Posterior vena cava (tissue), 2 donors: ENCODE measurements at places on chromosomes 5 and 9. TPM values are rescaled to one million over a fixed set of nuclear protein-coding genes. Genes with fewer than 3 reads are reported as not detected.
A peak's percentile ranks its signal among the peaks of the same experiment; 100 is the strongest.

DNA sequence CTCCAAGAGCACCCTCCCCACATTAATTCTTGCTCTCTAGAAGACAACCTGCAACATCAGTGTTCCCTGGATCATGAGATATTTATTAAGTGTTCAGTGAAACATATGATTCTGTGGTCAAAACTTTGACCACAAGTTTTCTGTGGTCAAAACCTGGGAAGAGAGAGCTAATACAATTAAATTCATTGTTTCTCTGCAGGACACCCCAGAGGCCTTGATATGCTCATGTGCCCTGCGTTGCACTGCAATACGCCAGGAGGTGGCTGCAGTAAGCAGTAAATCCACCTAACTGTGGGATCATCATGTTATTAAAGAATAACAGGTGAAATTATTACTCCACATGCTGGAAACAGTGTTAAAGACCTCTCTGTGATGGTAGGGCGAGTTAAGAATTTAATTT is 109.3 kb upstream of the SPDL1 start:
- DNase-seq: no peak

DNA sequence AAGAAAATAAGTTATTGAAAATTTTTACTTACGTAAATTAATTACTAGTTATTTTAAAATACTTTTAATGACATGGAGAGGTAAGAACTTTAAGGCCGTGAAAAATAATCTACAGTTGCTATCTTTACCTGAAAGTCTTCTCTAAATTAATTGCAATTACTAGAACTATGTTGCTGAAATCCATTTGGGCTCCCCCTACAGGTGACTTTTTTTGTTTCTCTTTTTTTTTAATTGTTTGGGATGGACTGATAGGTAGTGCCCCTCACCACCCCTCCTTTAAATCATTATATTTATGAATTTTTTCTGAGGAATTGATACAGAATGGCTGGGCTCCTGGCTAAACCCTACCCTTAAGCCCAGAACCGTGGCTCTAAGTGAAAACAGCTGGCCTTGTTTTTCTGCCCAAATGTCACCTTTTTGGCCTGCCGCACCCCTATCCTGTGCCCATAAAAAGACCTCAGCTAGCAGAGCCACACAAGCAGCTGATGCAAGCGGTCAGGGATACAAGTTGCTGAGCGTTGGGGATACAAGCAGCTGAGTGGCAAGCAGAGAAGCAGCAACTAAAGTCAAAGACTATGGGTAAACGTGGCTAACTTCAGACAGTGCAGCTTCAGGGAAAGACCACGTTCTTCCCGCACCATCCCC is 315.2 kb upstream of the ACO1 start:
- no peak for DNase-seq

The SPARC gene
- total RNA-seq: 913 TPM

DNA sequence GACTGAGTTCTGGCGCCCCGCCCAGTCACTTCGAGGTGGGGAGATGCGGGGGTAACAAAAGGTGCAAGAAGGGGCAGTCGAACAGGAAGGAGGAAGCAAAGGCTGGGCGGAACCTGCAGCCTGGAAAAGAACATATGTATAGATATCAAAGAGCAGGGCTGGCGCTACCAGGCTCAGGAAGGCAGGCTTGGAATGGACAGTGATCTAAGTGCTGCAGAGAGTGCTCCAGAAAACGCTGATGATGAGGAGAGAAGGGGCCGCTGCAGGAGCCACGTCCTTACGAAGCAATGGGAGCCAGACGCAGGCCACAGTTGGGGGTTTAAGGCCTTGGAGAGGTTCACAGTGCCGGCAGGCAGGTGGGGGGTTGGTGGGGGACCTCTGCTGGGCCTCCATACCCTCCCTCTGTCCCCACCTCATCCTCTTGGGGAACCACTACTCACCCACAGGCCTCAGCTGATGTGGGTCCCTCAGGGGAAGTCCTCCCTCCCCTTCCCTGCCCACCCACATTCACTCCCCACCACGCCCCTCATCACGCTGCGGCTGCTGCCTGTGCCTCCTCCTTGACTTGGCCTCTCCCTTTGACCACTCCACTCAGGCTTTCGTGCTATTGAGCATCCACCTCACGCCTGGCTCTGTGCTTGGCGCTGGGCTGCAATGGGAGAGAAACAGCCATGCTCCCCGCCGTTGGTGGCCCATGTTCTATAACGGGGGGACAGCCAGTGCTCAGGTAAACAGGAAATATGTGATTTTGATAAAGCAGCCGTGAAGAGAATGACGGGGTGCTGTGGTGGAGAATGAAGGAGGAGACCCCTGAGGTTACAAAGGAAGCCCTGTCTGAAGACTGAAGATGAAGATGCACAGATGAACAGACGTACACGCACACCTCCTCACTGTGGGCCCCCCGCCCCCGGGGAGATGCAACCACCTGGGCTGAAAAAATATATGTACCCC is 40.5 kb upstream of the RPL26L1 start:
- no peak for DNase-seq

The ENTPD2 gene
- total RNA-seq: 1.2 TPM

The FUT7 gene
- total RNA-seq: 0.32 TPM

DNA sequence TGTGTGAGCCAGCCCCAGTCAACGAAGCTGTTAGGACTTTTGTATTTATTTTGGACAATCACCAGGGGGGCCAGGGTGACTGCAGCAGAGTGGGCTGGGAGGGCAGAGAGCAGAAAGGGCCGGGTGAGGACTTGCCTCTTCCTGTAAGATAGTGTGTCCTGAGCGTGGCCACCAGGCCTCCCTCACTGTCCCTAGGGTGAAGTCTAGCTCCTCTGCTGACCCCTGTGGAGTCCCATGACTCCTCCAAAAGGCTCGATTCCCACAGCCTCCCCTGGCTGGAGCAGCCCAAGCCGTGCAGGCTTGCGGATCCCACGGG is 147.8 kb downstream of the RXRA start:
- no peak for DNase-seq

DNA sequence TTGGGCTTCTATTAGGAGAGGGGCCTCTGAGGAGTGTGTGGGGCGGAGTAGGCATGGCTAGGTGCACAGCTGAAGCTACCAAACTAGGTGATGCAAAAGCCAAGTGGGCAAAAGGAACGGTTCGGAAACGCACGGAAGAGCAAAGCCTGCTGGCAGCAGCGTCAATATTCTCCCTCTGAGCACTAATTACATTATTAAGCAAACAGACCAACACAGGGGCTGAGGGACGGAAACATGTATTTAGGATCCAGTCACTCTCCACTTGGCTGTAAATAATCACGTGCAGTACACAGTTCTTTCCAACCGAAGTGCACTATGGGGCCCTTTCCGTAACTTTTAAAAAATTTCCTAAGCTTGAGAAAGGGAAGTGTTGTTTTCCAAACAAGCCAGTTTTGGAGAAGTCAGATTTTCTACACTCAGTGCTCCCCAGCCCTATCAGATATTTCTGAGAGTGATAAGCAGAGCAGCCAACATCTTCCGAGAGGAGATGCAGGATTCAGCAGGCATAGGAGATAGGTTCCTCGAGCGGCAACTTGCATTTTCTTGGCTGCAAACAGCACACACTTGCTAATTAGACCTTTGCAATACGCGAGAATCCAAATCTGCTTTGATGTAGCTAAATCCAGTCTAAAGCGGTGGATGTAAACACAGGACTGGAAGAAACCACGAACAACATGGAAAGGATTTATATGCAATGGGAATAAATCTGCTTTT is 217.2 kb upstream of the TBCA start:
- no peak for DNase-seq

DNA sequence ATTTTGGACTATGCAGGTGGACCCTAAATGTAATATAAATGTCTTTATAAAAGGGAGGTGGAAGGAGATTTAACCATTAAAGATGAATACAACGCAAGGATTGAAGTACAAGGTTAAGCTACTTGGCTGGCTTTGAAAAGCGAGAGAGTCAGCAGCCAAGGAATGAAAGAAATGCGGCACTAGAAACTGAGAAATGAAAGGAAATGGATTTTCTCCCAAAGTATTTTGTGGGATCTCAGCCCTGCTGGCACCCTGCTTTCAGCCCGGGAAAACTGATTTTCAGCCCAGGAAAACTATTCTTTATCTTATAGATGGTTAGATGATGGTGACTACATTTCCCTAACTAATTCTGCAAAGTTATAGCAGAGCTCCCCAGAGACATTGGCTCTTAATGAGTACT is 1349.6 kb upstream of the C9orf72 start:
- DNase-seq: no peak

- no peak for DNase-seq
These were observed 143.7 kb downstream of the ACER2 start for GRCh38 chr9:19552282-19553105.

DNA sequence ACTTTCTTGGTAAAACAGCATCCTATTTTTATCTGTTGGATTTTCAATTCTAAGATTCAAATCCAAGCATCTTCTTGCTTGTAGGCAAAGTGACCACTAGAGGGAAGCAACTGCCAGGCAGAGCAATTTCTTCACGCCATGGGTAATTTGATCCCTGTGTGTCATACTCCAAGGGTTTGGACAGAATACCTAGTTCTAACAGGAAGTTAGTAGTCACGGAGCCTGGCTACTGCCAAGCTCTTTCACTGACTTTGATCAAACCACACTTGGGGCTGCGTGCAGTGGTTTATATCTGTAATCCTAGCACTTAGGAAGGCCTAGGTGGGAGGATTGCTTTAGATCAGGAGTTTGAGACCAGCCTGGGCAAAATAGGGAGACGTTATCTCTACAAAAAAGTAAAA is 473.6 kb upstream of the TNC start:
- DNase-seq: peak; percentile 82

GRCh38 chr5:66992547-66992946 is 204.1 kb downstream of the CD180 start:
- DNase-seq: no peak

The PCDHGC5 gene
- 2.3 TPM for total RNA-seq

DNA sequence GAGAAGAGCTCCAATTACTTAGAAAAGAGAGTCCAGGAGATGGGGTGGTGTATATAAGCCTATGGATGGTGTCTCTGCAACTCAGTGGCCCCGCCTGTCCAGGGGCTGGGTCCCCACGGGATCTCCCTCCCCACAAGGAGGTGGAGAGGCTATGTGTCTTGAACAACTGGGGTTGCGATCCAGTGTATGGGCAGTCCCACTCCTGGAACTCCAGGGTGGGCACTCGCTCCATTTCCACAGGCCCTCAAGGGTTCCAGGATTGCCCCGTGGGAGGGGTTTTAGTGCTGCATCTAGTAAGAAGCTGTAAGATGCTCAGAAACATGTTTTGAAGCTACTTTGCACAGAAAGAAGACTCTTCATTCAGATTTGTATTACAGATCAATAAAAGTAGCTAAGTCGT is 558 bp upstream of the SMAD5 start:
- DNase-seq: no peak

- peak; percentile 67 for DNase-seq
These were observed 18.3 kb upstream of the SLC6A3 start for GRCh38 chr5:1463326-1464095.

- DNase-seq: peak; percentile 78
These were observed 58.3 kb upstream of the ANGPTL2 start for GRCh38 chr9:127180457-127181314.

DNA sequence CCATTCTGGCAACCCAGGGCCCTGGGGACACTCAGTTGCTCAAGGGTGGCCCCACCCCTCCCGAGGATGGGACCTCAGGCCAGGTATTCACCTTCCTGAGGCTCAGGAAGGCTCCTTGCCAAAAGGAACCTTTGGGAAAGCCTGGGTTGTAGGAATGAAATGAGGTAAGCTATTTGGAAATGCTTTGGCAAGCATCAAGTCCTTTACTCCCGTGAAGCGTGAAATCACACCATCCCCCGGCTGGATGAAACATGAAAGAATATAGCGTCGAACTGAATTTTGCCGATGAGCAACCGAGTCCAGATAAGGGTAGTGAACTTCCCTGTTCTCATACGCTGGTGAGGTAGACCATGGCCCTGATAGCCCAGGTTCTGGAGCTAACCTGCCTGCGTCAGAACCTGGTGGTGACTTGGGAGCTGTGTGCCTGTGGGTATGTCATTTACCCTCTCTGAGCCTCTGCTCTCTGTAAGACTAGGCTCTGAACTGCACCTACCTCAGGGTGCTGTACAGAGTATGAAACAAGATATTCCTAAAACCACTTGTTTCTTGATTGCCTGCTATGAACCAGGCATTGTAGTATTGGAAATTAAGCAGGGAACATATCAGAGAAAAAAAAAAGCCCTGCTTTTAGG is 105.3 kb upstream of the BOD1 start:
- DNase-seq: peak; percentile 30
